Transverse colon (tissue), 4 donors: ENCODE measurements at places on chromosomes 2 and 18. TPM values are rescaled to one million over a fixed set of nuclear protein-coding genes. Genes with fewer than 3 reads are reported as not detected.
A peak's percentile ranks its signal among the peaks of the same experiment; 100 is the strongest.

DNA sequence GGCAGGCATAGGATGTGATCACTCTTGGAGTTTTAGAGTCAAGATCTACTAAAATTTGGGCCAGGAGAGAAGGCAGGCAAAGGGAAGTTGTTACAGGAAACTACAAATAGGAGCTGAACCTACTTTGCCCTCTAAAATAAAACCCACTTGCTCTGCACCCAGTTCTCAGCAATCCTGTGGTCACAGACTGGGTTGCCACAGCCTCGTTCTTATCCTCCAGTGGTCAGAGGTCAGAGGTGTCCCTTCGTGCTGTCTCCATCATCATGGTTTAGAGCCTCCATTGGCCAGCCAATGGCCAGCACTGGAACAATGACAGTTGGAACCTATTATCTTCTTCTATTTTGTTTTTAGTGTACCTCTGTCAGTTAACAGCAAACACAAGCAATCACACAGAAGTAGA lies 90.7 kb upstream of the TNP1 start:
- DNase-seq, result no peak

The ALK gene
- 0.82 TPM for total RNA-seq

- no peak for DNase-seq
These were observed 554.9 kb downstream of the PLCL1 start for GRCh38 chr2:198359308-198359707.

DNA sequence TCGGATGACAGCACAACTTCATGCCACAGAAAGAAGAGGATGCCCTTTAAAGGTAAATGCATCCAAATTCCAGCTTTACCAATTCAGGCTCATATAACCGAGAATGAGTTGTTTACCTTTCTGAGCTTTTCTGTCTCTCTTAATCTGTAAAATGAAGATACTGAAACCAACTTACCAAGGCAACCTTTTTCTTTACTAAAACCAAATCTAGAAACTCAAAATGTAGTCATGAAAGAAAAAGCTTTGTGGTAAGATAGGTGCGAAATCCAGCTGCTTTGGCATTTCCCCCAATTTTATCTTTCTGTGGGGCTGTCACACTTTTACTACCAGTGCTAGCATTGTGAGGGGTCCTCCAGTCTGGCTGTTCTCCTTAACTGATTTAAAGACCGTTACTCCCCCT lies 240.4 kb downstream of the IKZF2 start:
- no peak for DNase-seq

The LONRF2 gene
- 4.8 TPM for total RNA-seq

The ANKRD44 gene
- 15.6 TPM for total RNA-seq

The FAM98A gene
- 30.3 TPM for total RNA-seq

The IL1RL1 gene
- total RNA-seq, result 0.40 TPM

GRCh38 chr2:55775828-55776227 lies 82.2 kb upstream of the PNPT1 start:
- no peak for DNase-seq

- no peak for DNase-seq
These were observed 74.3 kb downstream of the KCNF1 start for GRCh38 chr2:10985901-10986535.

The CHRNA1 gene
- 3.0 TPM for total RNA-seq

The FEV gene
- total RNA-seq, result not detected

DNA sequence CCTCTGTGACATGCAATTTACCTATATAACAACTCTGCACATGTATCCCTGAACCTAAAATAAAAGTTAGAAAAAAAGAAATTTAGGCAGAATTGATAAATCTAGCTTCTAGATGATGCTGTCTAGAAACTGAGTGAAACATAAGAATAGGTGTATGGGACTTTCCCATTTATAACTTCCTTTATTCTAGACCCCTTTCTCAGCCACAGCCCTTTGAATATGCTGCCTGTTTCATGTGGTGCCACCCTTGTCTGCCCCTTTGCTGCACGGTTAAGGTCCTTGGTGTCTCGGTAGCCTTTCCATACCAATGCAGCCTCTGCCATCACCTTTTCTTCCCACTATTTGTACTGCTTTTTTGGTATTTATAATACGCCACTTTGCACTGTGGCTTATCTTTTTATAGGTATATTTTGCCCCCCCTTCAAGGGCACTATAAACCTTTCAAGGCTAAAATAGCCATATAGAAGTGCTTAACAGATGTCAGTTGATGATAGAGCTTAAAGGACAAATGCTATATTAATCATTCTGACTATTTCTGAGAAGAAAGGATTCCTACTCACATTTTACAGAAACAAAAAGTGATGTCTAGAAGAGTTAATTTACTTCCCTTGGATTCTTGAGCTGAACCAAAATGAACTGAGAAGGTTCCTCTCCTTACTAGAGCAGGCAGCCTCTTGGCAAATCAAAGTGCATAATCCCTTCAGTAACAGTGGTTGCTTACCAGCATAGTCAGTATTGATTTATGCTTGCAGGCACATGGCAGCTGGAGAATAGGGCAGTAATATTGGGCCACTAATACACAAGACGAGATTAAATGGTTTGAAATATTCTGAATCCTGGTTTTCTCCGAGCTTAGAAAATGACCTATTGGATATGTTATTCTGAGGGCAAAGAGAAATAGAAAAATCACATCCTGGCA lies 88.1 kb upstream of the CYP26B1 start:
- no peak for DNase-seq

The MPHOSPH10 gene
- total RNA-seq, result 13.4 TPM

DNA sequence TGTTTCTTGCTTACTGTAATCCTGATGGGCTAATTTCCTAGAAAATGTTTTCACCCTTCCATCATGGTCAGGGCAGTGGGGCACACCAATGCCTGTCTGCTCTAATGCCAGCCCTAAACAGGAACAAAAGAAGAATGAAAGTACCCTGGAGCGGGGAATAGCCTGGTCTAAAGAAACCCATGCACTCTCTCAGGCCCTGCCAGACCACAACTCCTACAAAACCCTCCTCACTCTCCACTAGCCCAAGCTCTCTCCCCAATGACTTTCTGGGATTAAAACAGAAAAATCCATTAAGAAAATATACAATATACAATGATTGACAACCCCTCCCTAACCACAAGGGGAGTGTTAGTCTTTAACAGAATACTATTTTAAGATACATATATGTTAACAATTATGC lies 67.6 kb downstream of the AAK1 start:
- DNase-seq, result no peak

GRCh38 chr18:79106084-79106483 lies 36.9 kb downstream of the ATP9B start:
- DNase-seq, result no peak

The EMILIN1 gene
- total RNA-seq, result 43.3 TPM

GRCh38 chr2:237863102-237863511 lies 3.7 kb downstream of the RAMP1 start:
- DNase-seq, result no peak

The GAL3ST2 gene
- 50.8 TPM for total RNA-seq

GRCh38 chr2:34844629-34845028 lies 1245.5 kb upstream of the FAM98A start:
- DNase-seq, result no peak

The SULT1C4 gene
- 0.27 TPM for total RNA-seq

The INPP4A gene
- total RNA-seq, result 22.8 TPM

DNA sequence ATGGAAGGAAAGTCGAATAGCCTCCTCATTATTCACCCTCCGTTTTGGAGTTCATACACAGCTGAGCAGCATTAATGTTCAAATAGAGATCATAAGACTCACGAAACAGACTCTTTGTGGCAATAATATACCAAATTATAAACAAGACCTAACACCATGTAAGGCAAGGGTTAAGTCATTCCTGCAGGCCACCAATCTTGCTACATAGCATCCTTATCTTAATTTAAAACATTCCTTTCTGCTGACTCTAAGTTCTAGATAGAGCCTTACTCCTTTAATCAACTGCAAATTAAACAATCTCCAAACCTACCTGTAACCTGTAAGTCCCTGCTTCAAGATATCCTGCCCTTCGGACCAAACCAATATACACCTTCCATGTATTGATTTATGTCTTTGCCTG lies 178.0 kb downstream of the PDE11A start:
- DNase-seq, result no peak

DNA sequence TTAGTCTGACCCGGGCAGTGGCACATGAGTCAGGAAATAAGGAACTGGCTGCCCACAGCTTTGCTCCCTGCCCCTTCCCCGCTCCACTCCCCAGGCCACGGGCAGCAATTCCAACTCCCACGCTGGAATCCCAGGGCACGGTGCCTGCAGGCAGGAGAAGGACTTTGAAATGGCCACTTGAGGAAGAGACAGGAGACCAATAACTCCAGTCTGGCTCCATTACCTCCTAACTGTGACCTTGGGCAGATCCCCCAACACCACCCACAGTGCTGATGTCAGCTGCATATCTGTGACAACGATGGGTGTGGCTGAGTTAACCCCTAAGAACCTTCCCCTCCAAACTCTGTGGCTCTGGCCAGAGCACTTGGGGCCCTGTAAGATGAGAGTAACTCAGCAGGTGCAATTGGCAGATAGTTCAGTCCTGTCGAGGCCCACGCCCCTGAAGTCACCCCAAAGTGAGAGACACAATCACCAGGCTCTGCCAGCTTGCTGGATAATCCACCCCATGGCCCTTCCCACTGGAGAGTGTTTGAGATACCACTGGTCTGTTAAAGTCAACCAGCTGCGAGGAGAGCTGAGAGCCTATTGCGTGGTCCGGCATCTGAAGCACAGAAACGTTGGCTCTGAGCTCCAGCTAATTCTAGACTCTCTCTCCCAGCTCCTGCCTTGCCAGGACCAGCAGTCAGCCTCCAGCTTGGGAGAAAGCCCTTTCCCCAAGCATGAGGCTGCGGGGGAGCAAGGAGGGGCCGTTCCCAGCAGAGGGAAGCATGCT lies 175.2 kb downstream of the TNS1 start:
- no peak for DNase-seq

DNA sequence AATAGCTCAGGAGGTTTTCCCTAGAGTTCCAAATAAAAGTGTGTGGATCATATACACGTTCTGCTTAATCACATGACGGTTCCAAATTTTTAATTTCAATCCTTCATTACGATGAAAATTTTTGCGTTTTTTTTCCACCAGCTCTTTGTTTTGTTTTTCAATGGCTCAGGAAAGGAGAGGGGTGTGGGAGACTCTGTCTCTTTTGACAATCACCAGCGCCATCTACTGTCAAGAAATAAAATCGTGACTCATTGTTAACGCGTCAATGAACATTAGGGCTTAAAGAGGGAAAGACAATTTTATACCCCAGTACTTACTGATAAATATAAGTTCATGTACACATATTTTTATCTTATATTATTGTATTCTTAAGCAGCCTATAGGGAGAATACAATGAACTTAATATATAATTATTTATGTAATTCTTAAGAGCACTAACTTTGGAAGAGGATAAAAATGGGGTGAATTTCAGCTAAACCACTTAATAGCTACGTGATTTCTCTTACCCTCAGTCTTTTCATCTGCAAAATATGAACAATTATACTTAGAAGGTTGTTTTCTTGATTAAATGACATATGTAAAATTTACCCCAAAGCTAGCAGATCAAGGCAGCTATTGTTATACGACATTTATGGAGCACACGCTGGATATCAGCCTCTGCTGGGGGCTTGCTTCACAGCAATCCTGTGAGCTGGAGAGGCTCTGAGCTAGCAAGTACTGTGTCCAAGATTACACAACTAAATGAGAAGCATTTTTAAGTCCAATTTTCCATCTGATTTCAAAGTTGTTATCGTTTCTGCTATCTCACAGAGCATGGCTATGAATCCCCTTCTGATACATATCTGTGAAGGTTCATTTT lies 47.4 kb upstream of the RMDN2 start:
- no peak for DNase-seq

GRCh38 chr2:74688881-74689280 lies 34.8 kb downstream of the SEMA4F start:
- DNase-seq, result no peak

- DNase-seq, result no peak
These were observed 118.8 kb downstream of the TTC27 start for GRCh38 chr2:32746669-32747068.

GRCh38 chr18:48399303-48400075 lies 9.7 kb downstream of the ZBTB7C start:
- DNase-seq, result no peak

The TRAF3IP1 gene
- 10.7 TPM for total RNA-seq

The SERPINB12 gene
- total RNA-seq, result not detected

DNA sequence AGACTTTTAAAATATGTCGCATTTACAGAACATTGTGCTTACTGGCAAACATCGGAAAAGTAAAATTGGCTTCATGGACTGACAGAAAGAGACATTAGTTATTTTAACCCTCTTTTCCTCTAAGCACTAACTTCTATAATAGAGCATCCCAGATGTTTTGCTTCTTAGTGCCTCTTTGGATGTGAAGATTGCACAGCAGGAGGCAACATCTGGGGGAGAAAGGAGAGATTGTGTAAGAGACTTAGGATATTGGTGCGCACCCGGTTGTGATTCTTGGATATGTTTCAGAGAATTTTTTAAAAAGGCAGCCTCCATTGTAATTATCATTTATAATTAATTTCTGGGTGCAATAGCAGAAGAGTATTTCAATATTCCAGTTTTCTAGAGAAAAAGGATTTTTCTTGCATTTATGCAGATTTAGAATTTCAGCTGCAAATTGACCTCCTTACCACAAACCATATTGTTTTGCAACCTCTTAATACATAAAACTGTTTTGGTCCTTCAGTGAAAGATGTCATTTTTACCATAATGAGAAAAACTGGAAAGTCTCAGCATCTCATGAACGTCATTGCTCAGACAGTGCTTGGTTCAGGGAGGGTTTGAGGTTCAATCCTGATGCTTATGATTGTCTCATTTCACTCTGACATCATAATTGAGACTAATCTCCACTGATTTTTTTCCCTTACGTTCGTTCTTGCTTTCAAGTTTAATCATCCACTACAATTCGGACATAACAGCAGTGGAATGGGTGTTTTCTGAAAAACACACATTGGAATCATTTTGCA lies 404.3 kb downstream of the ZNF521 start:
- DNase-seq, result no peak

- peak; percentile 58 for DNase-seq
These were observed 591 bp downstream of the ASXL2 start for GRCh38 chr2:25877431-25878360.

The CREG2 gene
- not detected for total RNA-seq

DNA sequence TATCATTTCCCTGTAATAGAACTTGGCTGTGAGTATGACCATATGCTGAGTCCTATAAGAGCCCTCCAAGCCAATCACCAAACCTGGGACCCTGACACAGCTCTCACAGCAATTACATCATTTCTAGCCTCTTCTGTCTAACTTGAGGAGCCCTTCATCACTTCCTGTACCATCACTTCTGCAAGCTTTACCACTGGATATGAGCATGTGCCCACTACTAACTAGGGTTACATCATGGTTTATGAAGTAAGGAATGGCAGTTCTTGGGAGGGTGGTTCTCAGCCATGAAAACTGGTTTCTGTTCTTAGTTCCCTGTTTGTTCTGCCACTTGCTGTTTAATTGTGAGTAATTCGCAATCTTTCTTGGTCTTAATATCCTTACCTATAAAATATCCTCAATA lies 31.0 kb upstream of the EPB41L3 start:
- no peak for DNase-seq

The PSMA8 gene
- not detected for total RNA-seq

The CFC1 gene
- not detected for total RNA-seq

DNA sequence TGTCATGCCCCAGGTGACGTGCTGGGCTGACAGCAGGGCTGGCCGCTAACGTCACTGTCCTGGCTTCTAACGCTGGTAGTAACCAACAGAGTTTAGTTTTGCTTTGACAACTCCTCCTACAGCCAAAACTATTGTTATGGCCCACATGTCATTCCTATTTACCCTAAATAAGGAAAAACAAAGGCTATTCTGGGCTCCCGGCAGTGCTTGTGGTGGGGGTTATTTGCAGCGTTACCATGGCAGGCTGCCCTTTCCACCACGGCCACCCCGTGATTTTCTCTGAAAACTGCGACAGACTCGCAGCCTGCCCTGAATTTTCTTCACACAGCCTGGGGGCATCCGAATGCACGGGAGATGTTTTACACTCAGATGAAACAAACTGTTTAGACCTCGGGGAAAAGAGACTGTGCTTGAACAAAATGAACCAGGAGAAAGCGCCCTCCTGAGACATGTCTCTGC lies 115.2 kb downstream of the FAM210A start:
- DNase-seq, result peak; percentile 45
